ENCODE measurements at places on chromosomes 3 and 15.

DNA sequence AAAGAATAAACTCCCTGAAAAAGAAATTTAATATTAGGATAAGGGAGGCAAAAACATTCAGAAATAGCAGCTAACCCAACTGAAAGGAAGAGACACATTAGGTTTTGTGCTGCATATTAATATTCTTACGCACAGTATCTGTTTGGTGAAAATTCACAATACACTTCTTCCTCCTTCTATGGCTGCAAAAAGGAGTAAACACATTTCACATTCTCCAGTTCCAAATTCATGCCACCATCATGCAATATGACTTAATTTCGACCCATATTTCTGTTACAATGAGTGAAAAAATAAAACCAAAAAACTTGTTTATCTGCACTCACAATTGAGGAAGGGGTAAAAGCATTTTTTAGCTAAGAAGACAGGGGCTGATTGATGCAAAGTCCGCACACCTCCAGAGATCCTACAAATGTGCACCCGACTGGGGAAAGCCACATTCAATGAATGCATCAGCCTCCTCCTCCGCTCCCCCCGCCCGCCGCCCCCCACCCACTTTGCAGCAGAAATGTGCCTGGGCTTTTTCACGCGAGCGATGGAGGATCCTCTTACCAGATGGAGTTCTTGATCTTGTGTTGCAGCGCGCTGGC, 1.0 kb downstream of the RFX7 start:
- peak; percentile 91 for DNase-seq

- no peak for DNase-seq
Measured at GRCh38 chr3:175267561-175267960, 408.4 kb downstream of the NAALADL2 start.

GRCh38 chr15:80850941-80851451, 71.8 kb downstream of the CEMIP start:
- DNase-seq = no peak

DNA sequence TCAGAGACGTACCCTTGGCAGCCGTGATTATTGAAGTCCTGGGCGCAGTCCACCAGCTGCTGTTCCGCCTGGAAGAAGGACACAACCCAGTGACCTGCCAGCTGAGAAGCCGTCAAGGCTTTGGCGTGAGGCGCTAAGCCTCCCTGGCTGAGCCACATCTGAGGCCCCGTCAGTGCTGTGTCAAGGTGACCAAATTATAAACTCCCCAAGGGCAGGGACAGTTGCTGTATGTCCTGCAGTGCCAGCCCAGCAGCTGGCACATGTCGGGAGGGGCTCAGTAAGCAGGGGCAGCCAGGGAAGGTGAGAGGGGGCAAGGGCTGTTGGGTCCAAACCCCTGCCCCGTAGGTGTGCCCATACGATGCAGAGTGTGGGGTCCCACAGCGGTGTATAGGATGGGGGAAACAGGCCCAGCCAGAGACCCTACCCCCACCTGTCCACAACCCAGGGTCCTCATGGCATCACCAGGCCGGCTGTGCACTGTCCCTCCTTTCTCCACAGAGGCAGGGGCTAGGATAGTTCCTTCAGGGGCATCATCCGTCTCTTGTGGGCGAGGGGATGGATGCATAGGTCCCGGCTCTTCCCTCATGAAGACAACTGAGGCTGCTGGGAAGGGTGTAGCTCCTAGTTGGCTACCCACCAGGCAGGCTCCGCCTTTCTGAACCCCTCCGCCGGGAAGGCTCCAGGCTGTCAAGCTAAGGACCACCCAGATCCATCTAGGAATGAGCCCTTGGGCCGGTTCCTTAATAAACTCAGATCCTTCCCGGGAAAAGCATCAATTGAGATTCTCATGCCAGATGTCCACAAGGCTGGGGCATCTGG, 13.2 kb downstream of the CTSH start:
- DNase-seq = no peak

GRCh38 chr3:22907161-22907780, 295.9 kb upstream of the UBE2E2 start:
- no peak for DNase-seq

- DNase-seq = no peak
Measured at GRCh38 chr3:69419276-69419675, 33.4 kb upstream of the FRMD4B start.

- no peak for DNase-seq
Measured at GRCh38 chr15:62094388-62094787, 27.6 kb downstream of the C2CD4A start.

DNA sequence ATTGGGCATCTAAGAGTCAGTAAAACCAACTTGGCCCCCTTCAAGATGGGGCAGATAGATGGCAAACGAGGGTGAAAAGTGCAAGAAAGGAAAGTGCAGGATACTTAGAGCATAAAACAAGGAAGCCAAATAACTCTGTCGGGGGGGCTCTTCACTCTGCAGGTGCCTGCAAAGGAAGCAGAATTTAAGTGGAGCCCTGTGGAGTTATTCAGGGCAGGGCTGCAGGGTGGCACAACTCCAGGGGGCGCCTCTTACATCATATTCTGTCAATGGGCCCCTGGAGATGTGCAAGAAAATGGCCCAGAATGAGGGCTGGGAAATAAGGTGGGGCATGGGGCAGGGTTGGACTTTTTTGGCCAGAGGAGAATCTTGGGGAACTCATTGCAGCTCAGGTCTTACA, 69.7 kb downstream of the CD47 start:
- no peak for DNase-seq

DNA sequence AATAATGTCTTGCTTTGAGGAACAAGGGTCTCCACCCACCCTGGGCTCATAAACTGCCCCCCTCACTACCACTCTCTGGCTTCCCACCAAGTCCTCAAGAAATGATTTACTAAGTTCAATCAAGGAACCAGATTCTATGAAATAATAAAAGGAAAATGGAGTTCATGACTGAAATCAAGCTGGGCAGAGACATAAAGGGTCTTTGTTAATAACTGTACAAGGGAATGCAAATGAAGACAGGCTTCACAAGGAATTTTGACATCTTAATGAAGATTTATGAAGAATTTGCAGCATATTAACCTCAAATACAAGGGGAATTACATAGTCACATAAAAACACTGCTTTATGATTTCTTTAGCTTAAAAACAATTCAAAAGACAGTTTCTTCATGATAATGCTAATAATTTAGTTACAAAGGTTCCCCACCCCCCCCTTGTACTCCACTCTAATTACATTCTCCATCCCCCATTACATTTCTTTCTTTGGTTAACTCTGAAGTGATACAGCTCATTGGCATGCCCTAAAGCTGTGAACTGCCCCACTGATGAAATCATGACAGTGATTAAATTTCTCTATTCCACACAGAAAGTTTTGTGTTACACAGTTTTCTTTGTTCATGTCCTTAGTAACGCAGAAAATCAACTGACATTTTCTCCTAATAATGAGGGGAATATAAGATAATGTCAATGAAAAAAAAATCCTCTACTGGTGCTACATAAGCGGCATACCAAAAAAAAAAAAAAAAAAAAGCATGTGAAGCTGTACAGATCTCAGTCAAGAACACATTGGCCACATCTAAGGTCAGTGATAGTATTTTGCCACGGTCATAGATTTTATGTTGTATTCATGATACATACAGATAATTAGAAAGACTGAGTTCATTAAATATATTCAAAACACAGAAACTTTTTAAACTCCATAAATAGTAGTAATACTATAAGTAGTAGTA, 54.4 kb downstream of the WWTR1 start:
- no peak for DNase-seq

DNA sequence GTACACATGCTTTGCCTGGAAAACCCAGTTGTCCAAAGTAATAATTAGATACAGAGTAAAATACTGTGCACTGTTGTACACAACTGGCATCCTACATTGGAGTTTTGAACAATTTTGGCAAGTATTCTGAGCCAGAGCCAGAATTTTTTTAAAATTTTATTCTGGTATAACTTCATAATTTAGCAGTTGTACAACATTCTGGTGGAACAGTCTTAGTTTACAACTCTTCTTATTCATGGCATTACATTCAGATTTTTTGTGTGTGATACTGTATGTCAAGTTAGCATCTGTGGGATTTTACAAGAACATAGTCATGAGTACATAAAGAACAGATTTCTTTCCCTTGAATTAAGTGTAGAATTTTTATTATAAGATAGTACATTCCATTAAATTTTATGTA, 67.5 kb downstream of the SLC49A4 start:
- DNase-seq = no peak

GRCh38 chr3:61687663-61688306, 126.4 kb downstream of the PTPRG start:
- DNase-seq = no peak

DNA sequence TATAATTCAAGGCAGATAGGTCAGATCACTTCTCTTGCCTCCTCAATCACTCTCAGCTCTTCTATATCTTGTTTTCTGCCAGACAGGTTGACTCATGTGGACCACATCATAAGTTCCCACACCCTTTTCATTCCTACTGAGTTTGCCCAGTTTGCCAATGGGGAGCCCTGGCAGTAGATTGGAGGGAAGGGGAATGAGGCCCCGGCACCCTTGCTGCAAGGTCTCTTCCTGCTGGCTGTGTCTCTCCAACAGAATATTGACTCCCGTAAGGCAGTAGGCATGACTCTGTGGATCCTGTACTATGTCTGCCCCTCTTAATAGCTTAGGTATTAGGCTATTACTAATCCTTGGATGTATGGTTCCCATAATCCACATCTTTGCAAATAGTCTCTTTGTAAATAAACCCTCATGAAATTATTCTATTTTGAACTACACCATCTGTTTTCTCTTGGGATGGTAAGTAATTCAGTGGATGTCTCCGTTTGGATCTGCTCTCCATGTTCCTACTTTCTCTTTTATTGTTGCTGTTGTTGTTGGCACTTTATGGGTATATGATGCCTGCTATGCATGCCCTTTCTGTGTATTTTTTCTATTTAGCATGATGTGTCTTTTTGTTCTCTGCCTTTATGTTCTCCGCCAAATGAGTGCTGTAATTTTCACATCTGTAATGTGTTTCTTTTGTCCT, 65.5 kb upstream of the DCBLD2 start:
- DNase-seq = peak; percentile 33

DNA sequence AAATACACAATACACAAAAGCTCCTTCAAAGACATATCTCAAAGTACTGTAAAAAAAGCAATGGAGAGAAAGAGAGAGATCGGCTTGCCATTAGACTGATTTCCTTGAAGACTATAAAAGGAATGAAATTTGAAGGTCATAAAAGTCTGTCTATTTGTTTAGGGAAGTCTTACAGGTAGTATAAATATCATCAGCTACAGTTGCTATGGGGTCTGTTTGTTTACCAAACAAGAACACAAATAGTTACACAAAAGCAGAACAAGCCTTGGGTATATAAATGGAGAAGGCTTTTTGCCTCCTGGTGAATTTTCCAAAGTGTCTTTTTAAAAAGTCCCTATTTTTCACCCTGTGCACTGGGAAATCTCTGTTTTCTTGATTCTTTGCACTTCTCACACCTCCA, 552.3 kb downstream of the FOXP1 start:
- DNase-seq = no peak

GRCh38 chr3:197912741-197913476, 37.1 kb upstream of the RPL35A start:
- no peak for DNase-seq

- DNase-seq = peak; percentile 88
Measured at GRCh38 chr3:100068826-100069225, 45.5 kb downstream of the FILIP1L start.

DNA sequence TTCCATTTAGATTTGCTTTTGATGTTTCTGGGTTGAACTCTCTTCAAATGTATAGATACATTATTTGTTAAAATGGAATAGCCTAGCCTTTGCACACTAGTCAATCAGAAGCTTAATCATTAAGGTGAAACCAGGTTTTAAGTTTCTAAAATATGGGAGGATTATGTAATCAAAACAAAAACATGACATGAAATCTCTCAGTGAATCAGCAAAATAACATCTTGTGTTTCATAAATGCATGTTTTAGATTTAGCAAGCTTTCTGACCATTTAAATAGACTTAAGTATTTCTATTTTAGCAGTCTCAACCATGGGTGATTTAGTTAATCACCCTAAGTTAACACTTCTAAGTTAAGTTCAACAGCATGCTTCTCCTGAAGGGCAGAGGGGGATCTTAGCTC, 11.3 kb downstream of the GTF2E1 start:
- DNase-seq = no peak

- no peak for DNase-seq
Measured at GRCh38 chr3:60017631-60018030, 967.8 kb upstream of the CFAP20DC start.

GRCh38 chr3:169387751-169388696, 275.5 kb downstream of the MECOM start:
- DNase-seq = no peak

- DNase-seq = no peak
Measured at GRCh38 chr3:104575634-104576033, 791.1 kb upstream of the ALCAM start.

DNA sequence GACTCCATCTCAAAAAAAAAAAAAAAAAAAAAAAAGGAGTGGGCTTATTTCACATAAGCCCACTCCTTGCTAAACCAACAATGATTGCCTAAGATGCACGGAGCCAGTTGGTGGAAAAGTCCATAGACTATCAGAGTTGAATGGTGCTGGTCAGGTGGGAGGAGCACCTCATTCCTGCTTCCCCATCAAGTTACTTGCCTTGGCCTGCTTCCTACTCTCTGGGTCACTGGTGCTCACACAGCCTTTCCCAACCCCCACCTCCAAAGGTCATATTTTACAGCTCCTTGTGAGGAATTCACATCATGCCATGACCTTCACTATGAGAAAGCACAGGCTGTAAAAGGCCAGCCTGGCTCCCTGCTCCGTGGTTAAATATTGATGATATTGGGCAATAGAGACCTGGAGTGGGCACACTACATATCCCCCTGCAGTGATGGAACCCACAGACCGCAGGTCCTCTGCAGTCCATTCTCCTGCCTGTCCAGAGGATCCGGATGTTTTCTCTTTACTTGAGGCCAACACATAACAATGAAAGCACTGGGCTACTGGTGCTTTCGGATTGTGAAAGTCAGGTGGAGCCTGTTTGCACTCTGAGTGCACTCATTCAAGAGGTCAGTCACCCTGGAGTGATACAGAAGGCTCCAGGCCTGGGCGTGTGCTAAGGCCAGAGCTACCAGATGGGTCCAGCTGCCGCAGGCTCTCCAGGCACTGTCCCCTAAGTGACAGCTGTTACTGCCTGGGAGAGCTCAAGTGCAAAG, at the start of gene SLC51B:
SLC51B (plus strand) TSS at position 664 of the 758 bp plus-strand sequence. CDS start 4,618 bp downstream, outside the sequence.
- peak; percentile 87 for DNase-seq

DNA sequence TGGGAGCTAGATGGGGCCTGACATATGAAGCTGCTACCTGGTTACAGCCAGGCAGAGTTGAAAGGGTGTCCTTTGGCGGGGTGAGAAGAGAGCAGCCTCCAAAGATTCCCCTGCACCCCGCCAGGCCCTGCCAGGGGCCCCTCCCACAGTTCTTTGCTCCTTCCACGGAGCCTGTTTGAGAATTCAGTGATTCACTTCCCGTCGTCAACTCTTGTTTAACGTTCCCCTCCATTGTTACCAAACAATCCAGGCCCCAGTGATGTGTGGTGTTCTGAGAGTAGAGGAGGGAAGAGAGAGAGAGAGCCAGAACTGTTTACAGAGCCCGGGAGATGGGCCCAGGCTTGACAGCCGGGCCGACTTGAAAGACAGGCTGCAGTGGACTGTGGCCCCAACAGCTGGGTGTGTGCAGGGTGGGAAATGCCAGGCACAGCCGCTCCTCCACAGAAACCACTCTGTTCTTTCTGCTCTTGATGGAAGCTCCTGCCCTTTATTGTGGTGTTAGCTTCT, 81.5 kb downstream of the SMAD3 start:
- DNase-seq = no peak
